ENCODE measurements at places on chromosomes 13 and 19.

- no peak for DNase-seq
Measured at GRCh38 chr19:4916292-4917082, 7.2 kb downstream of the UHRF1 start.

- DNase-seq, result peak; percentile 80
Measured at GRCh38 chr13:99265821-99266426, 7.7 kb upstream of the GPR18 start.

DNA sequence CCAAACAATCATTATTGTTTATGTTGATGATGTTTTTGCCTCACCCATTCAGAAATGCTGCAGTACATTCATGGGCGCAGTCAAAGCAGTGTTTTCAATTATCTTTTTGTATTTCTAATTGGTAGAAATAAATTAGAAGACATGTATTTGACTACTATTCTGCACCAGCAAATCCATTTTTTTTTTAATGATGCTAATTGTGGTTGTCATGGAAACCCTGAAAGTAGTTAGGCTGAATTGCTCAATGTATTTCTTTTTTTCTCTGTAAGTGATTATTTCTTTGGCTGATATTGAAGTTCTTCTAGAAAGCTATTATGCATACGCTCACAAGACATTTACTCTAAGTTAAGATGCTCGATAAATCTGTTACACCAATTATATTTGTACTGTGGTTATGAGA, 101.2 kb downstream of the RFC3 start:
- DNase-seq, result no peak

GRCh38 chr19:7515645-7516151, at the start of gene ZNF358:
Gene ZNF358, plus strand, starts transcription at chr19:7516103. Its CDS starts 3,140 bp downstream, at chr19:7519243.
- no peak for DNase-seq

DNA sequence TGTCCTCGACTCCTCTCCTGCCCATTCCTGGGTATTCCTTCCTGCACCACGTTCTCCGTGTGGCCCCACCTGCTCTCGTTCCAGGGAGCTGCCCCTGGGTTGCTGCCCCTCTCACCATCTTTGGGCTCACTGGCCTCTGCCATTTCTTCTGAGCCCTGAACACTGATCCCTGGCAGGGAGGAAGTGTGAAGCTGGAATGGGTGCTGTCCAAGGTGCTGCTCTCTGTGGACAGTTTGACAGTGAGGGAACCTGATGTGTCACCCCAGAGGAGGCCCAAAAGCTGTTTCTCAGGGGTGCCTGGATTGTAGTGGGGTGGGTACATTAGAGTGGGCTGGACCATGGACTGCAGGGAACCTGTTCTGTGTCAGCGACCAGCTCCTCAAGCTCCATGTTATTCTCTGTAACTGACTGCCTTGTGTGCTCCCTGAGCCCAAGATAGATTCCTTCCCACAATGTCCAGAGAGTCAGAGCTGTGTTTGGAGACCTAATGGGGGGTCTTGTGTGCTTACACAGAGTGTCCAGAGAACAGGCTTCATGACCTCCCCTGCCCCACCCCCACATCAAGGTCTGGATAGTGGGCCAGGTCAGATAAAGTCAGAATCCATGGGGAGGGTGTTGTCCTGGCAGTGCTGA, 7.2 kb upstream of the CEACAM8 start:
- peak; percentile 23 for DNase-seq

DNA sequence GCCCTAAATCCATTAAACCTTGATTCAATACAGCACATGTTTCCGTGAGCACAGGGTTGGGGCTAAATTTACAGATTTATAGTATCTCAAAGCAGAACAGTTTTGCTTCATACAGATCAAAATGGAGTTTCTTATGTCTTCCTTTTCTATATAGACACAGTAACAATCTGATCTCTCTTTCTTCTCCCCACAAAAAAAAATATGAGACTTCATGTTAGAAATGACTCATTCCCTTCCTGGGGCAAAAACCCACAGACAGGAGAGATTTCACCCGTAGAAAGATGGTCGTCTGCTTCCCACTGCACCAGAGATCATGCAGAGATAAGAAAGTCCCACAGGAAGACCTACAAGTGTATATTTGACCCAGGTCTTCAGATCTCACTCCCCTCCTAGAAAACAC, 7.7 kb upstream of the ZNF611 start:
- no peak for DNase-seq

- DNase-seq, result peak; percentile 38
Measured at GRCh38 chr13:71879129-71879535, 12.1 kb upstream of the DACH1 start.

- DNase-seq, result no peak
Measured at GRCh38 chr13:70324519-70324918, 216.3 kb upstream of the KLHL1 start.

DNA sequence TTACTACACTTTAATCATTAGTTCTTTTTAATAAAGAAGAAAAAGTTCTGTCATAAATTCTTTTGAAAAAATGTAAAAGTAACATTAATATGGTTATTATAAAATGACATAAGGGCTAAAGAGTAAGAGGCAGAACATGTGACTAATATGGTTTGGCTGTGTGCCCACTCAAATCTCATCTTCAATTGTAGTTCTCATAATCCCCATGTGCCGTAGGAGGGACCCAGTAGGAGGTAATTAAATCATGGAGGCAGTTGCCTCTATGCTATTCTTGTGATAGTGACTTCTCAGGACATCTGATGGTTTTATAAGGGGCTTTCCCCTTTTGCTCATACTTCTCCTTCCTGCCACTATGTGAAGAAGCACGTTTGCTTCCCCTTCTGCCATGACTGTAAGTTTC, 104.5 kb downstream of the UGGT2 start:
- DNase-seq, result peak; percentile 22

GRCh38 chr19:43759515-43759914, 4.8 kb upstream of the SMG9 start:
- peak; percentile 13 for DNase-seq

DNA sequence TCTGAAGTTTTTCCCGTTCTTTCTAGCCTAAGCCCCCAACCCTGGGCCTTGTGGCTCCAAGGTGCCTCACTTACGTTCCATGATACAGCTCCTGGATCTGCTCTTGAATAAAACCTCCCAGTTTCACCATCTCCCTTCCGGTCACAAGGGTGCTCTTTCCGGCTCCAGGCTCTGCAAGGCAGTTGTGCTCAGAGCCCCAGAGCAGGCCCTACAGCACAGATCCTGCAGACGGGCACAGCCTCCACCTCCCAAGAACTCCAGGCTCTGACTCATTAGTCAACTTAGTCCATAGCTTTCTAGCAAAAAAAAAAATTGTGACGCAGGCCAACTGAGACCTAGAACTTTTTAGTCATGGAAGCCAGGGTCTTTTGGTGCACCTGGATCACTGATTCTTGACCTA, 33.9 kb upstream of the SLC7A10 start:
- no peak for DNase-seq

DNA sequence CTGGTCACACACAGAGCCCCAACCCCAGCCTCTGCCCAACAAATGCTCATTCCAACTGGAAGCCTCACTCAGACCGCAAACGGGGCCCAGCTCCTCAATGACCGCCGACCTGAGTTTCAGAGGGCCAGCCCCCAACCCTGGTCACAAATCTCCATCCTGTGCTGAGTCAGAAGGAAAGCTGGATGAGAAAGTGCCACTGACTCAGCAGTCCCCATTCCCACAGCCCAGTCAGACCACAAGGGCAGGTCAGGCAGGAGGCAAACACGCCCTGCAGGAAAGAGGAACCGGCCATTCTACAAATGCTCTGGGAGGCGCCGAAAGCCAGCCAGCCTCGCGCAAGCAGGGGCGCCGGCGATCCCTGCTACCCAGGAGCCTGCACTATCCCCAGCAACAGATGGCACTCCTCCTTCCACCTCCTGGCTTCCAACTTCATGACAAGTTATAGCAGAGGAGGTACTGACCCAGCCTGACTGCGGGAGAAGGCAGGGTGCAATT, 14.1 kb upstream of the PRKD2 start:
- no peak for DNase-seq

- DNase-seq, result no peak
Measured at GRCh38 chr13:108214441-108215271, 680 bp downstream of the LIG4 start.

DNA sequence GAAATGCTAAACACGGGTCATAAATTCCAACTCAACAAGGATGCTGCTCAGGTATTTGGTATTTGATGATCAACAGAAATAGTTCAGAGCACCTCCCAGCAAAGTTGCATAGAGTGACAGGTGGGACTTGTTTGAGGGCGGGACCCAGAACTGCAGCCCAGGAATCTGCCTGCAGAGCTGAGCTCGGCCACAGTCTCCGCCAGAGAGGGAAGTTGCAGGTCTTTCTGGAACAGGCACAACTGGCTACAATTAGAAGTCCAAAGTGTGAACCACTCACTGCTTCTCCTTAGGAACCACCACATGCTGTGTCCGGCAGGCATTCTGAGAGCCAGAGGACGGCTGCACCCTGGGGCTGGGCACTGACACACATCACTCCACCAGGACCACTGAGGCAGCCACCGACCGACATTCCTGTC, 1.1 kb downstream of the SLC15A1 start:
- DNase-seq, result no peak

- DNase-seq, result no peak
Measured at GRCh38 chr19:5586300-5587070, 18.7 kb upstream of the TINCR start.

DNA sequence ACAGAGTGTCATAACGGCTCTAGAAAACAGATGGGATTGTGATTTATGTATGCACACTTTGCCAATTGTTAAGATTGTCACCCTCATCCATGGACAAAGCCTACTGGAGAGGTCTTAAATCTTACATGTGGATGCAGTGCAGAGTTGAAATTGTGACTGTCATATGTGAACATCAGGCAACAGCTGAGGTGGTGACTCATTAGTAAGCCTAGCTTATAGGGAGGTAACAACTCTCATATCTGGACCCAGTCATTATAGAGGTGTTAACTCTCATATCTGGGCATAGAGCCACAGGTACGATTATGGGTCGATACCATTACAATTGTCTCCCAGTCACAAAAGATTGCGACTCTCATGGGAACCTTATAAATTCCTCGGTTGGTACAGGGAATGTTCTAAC, 29.8 kb upstream of the ZNF254 start:
- no peak for DNase-seq

DNA sequence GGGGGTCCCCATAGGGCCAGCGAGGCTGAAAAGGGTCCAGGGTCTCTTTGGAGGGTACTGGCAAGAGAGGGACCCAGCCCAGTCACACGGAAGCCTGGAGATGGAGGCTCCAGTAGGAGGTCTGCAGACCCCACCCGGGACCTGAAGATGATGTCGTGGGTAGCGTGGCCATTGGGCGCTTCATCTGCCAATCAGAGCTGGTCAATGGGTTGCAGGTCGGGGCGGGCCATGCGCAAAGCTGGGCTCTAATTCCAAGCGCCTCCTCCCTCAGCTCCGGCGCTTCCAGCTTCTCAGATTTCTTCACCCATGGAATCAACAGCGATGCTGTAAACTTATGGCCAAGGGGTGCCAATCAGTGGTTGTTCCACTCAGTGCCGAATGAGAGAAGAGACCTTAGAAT, 10.9 kb downstream of the SIGLEC12 start:
- no peak for DNase-seq

DNA sequence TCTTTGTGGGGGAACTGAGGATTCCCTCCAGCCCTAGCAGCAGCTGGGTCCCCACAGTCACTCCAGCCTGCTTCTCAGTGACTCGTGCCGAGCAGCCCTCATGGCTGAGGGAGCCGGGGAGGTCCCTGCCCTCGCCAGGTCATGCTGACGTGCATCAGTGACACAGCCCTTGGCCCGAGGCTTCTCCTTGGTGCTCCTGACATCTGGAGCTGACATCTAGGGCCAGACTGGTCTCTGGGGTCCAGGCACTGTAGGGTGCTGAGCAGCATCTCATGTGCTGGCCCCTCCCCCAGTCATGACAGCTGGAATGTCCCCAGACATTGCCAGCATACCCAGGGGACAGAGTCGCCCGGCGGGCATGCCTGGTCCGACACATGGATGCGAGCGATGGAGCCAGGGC, 14.4 kb downstream of the COMP start:
- DNase-seq, result peak; percentile 48

GRCh38 chr19:34274827-34275625, 20.7 kb downstream of the GARRE1 start:
- no peak for DNase-seq

DNA sequence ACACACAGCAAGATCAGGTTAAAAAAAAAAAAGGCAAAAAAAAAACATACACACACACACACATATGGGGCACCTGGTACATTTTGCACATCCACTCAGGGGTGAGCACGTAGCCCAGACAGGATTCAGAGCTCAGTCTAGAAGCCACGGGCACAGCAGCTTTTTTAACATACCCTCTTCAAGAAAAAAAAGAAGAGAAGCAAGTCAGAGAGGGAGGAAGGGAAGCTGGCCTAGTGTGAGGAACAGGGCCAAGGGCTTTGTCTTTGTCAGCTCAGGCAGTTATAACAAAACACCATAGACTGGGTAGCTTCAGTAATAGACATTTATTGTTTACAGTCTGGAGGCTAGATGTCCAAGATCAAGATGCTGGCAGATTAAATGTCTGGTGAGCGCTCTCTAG, 2.3 kb upstream of the TPM4 start:
- DNase-seq, result no peak

GRCh38 chr19:31127134-31127967, 221.9 kb downstream of the TSHZ3 start:
- DNase-seq, result no peak

- DNase-seq, result no peak
Measured at GRCh38 chr13:77184455-77184854, 142.4 kb downstream of the MYCBP2 start.

- DNase-seq, result peak; percentile 32
Measured at GRCh38 chr13:94419304-94419924, 60.1 kb downstream of the DCT start.

- DNase-seq, result no peak
Measured at GRCh38 chr19:33064458-33064791, 263 bp downstream of the RHPN2 start.

GRCh38 chr13:113997845-113998751, 24.2 kb upstream of the C13orf46 start:
- DNase-seq, result no peak

GRCh38 chr19:20038358-20039202, 725 bp downstream of the ZNF682 start:
- DNase-seq, result peak; percentile 25

GRCh38 chr13:54599413-54599812, 1570.8 kb downstream of the OLFM4 start:
- no peak for DNase-seq

GRCh38 chr13:63414247-63414646, 1998.6 kb upstream of the PCDH20 start:
- DNase-seq, result no peak

DNA sequence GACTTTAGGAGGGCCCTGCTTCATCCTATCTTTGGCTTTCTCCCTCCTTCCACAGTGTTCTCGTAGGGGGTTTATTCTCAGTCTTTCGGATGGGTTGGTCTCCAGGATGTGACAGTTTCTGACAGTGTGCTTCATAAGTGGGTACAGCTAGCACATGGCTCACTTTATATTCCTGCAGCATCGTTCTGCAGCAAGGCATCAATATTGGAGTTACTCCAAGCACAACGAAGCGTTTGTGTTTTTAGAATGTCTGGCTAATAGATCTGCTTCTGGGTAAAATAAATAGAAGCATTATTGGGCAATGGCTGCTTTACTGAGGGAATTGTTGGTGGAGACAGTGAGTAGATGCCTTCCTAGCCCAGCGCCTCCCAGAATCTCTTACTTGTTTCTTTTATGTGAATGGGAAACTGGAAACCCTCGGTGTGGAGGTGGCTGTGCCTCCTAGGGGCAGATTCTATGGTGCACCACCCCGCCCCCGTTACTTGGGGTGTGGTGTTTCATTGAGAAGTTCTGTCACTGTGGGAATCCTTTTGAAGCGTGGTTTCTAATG, 2.0 kb downstream of the FARP1 start:
- DNase-seq, result no peak

All from erythroblast (primary cell).